ENCODE measurements at places on chromosomes 6 and 20.
A peak's percentile ranks its signal among the peaks of the same experiment; 100 is the strongest.

GRCh38 chr6:8530785-8531435 is 95.6 kb upstream of the SLC35B3 start:
- no peak for DNase-seq

DNA sequence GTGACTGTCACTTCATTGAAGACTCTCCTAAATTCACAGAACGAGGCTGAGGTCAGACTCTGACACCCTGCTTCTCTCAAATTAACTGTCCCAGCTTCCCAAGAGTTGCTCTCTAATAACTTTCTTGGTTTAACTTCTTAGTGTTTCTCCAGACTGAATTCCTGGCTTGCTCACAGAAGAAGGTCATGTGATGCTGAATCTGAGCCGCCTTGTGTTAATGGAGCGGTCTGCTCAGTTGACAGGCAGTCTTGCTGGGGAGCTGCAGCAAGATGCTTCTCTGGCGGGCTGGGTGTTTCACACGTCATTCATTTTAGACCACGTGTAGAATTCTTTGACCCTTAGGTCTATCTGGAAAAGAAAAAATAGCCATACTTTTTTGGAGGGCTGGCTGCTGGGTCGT is 107.3 kb downstream of the FOXO3 start:
- DNase-seq, result no peak

DNA sequence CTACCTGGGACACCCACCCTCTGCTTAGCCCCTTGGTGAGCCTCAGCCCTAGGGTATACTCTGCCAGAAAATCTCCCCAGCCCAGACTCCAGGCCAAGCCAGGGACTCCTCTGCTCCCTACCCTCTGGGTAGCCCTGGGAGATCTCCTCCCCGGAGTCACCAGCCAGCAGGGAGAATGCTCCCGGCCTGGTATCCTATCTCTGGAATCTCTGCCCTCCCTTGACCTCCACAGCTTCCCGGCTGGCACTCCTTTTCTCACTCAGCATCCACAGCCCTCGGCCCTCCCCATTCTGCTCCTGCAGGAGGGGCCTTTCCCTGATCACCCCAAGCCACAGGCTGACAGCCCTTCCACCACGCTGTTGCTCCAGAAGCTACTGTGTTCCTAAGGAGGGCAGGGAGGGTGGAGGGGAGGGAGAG is 22.6 kb downstream of the NOL4L start:
- no peak for DNase-seq

DNA sequence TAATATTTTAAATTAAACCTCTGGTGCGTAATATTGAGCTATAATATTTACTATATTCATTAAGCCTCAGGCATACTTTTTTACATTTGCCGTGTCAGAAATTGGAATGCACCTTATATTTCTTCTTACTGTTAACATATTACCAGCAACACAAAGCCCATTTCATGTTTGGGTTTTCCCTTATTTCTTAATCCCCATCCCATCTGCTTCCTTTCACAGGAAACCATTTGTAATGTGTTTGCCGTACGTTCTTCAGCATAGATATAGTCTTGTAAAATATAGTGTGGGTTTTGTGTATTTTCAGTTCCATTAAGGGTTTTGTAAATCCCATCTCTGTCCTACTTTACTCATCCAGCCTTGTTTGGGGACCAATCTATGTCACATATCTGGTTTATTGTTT is 6.5 kb downstream of the EYS start:
- DNase-seq, result no peak

DNA sequence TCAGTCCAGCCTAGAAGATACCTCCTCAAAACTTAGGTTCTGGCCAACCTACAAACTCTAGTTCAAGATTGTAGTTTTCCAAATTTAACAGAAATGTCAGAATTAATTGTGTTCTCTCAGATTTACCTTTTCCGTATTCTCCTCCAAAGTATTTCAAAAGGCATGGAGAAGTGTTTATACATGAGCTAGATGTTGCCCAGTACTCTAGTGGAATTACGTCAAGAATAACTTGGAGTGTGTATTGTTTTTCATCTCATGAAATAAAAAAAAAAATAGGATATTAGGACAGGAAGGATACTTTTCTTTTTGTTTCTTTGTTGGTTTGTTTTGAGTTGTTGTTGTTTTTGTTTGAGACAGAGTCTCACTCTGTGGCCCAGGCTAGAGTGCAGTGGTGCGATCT is 32.3 kb upstream of the MARCKS start:
- no peak for DNase-seq

DNA sequence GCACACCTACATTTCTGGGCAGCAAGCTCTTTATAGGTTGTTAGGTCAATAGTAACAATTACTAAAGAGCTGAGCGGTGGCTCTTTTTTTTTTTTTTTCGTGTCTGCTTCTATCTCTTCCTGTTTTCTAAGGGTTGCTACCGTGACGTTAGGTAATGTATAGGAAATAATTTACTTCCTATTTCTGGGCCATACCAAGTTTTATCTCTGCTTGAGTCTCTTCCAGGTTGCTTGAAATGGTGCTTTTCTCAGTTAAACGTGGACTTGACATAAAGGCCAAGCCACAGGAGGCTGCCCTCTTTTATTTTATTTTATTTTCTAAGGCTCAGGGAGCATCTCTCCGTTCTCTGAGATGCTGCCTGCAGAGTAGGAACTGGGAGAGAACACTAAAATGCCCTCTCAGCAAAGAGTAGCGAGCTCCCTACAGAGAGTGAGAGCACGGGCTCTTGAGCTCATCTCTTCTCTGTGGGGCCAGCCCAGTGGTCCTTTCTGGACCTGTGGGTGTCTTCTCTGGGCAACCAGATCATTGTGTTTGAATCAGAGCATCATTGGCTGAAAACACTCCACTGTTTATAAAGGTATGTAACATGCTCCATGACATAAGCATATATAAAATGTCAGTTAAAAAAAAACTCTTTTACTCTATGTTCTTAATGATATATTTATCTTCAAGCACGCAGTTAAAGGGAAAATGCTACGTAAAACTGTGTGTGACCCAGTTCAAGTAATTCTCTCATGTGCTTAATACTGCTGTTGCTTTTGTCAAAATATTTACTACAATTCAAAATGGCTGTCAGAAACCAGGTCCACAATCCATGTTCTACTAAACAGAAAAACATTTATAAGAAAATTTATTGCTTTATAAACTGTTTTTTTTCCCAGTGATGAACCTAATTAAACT is at the start of gene ZNF831:
Gene ZNF831, plus strand, starts transcription at position 191 of the 900 bp plus-strand sequence. CDS start 27,199 bp downstream, outside the sequence.
- no peak for DNase-seq

GRCh38 chr6:5280920-5281319 is 19.6 kb downstream of the FARS2 start:
- no peak for DNase-seq

DNA sequence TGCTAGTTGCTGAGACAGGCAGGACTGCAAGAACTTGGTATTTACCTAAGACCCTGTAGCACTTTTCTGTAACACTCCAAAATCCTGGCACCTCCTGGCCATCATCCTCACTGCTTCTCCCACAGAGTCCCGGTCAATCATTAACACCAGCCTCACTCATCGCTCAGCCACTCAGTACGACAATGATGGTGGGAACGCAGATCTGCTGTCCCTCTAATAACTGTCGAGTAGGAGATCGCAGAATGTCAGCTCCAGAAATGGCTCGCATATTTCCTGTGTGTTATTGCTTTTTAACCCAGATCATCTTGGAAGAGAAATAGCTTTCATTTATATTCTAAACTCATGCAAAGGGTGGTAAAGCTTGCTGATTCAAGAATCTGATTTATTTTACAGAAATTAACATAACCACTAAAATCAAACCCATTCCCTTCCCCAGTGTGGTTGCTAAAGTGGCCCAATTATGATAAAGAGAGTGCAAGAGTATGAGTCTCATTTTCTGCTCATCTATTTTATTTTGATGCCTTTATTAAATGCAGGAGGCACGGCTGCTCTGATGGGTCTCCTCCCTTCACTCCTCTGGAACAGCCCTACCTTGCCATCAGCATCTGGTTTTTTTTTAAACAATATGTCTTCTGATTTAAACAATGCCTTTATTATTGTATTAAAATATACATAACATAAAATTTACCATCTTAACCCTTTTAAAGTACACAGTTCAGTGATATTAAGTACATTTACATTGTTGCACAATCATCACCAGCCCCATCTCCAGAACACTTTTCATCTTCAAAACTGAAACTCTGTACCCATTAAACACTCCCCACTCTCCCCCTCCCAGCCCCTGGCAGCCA is 28.3 kb upstream of the GGTLC1 start:
- DNase-seq, result no peak

GRCh38 chr6:1873781-1874180 is 264.1 kb downstream of the FOXC1 start:
- DNase-seq, result peak; percentile 51

DNA sequence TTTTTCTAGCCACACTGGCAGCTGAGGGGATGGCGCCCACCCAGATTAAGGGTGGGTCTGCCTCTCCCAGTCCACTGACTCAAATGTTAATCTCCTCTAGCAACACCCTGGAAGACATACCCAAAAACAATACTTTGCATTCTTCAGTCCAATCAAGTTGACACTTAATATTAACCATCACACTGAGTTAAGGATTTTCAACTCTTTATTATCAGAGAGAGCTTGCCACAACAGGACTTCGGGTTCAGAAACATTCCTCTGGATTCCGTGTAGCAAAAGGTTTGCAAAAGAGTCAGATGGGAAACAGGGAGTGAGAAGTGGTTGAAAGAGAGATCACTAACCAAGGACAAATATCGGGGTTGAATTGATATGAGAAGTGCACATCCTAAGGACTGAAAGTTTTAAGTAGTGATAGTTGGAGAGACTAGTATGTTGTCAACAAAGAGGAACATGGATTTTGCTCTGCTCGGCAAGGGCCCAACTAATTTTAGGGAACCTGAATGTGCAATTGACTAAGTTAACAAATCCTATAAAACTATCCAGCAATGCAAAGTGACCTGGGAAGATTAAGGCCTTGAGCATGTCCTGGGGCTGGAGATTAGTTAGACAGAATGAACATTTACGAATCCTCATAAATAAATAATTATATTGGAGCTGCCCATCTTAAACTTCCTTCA is 137.0 kb upstream of the TENT5A start:
- DNase-seq, result no peak

DNA sequence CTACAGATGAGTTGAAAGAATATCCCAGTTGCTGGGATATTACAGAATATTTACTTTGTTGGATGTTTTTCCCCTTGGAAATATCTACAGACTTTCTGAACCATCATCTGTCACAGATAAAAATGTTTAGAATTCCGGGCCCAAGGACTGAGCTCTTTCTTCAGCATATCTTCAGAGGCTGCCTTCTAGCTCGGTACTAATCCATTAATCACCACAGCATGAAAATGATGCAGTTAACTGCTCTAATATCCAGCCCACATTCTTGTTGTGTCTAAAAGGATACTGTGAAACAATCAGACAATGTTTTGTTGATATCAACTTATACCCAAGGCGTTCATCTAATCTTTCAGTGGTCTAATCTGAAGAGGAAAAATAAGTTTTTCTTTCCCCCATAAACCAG is 247.4 kb downstream of the TBC1D32 start:
- no peak for DNase-seq

- DNase-seq, result no peak
Observed at GRCh38 chr6:80594461-80594860, 488.0 kb downstream of the BCKDHB start.

GRCh38 chr20:60228255-60228654 is 270.0 kb downstream of the CDH26 start:
- no peak for DNase-seq

GRCh38 chr20:57459278-57459677 is 65.7 kb downstream of the CTCFL start:
- no peak for DNase-seq

DNA sequence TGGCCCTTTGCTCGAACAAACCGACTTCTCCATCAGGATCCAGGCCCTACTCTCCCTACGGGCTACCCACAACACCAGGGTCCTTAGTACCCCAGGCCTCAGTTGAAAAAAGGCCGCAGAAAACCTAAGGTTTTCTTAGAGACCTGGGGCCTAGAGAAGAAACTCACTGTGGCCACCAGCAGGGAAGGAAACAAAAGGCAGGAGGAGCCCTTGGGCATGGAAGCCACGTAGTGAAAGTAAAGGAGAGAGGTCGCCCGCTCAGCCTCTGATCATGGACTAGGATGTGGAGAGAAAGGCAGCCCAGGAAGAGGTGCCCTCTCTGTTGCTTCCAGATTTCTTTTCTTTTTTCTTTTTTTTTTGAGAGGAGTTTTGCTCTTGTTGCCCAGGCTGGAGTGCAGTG is 31.5 kb downstream of the CPNE5 start:
- no peak for DNase-seq

- DNase-seq, result no peak
Observed at GRCh38 chr6:38836585-38836984, 121.5 kb downstream of the DNAH8 start.

DNA sequence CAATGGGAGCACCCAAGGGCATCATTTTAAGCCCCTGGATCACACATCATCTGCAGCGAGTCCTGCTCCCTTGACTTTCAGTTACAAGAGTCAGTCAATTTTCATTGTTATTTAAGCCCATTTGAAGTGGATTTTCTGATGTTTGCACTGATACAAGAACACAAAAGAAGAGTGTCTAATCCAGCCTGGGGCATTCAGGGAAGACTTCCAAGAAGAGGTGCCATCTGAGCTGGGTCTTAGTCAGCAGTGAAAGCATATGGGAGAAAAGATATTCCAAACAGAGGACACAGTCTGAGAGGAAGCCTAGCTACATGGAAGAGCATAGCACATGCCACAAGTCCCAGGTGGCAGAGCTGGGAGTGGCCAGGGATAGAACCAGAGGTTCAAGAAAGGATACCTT is 10.4 kb upstream of the FOXP4 start:
- DNase-seq, result no peak

DNA sequence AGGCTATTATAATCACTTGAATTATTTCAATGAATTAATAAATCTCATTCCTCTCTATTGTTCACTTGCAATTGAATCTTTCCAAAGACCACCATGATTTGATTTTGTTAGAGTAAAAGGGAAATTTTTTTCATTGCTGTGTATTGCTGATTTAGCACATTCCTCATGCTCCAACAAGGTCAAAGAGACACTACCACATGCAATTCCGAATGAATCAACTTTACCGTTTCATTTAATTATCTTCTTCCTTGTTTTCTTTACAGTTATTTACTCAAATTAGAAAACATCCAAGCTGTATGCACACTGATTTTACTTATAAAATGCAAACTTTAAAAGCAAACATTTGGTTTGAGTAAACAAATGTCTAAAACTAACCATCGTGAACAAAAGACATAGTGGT is 967 bp downstream of the KIAA0408 start:
- no peak for DNase-seq

DNA sequence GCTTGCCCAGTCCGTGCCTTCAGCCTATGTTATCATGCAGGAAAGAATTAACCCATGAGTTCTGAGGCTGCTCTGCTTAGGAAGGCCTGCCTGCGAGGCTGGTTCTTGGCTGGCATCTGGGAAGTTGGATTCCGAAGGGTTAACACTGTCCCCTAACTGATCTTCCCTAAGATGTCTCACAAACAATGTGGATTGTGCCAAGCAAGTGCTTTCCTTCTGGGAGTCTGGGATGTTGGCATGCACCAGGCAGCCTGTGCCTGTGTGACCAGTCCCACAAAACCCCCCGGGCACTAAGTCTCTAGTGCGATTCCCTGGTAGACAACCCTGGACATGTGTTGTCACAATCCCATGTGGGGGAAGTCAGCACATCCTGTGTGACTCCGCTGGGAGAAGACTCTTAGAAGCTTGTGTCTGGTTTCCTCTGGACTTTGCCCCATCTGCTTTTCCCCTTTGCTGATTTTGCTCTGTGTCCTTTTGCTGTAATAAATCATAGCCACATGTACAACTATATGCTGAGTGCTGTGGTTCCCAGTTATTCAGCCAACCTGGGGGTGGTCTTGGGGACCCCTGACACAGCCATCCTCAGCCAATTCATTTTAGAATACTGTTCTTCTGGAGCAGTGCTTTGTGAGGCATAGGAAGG is 83.8 kb downstream of the SLC22A23 start:
- DNase-seq, result no peak

Measured in substantia nigra (tissue), 51 donors.